NCI-H446 (cell line): ENCODE measurements at places on chromosomes 3 and 15.

- DNase-seq: peak; percentile 16
These were observed 27.2 kb downstream of the AQR start for GRCh38 chr15:34942363-34942762.

DNA sequence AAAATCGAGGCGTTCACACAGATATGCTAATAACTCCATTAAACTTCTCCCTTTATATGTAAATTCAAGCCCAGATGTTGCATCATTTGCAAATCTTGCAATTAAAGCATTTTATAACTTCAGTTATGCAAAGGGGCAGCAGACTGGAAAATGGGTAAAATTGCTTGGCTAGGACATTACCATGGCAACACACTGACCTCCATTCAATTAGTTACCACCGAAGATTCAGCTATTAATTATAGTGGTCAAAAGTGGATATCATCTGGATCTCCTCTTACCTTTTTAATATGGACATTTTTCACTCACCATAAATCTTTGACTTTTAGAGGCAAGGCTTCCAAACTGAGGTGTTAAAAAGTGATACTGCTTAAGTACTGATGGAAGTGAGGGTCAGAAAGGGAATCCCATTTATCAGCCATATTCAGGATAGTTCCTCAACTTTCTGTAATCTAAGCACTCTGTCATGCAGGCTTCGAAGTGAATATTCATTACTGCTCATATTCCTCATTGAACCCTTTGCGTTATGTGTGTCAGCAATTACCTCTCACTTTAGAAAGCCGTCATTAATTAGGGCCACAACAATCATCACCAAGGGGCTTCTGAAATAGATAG, 386.2 kb upstream of the ROBO2 start:
- DNase-seq: no peak

DNA sequence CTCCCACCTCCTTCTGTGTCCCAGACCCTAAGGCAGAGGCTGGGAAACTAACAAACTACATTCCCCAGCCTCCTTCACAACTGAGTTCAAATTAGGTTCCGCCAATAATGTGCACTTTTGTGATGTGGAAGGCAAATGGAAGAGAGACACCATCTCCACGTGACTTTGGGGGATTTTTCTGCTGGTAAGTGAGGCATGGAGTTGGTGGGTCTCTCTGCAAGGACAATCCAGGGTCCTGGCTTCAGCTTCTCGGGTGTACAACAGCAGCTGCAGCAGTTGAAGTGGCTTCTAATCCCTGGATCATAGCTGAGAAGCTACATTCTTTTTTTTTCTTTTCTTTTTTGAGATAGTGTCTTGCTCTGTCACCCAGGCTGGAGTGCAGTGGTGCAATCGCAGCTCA, 58.9 kb upstream of the GATA2 start:
- DNase-seq: no peak

- no peak for DNase-seq
These were observed 1234.7 kb downstream of the NSUN3 start for GRCh38 chr3:95297581-95297980.

DNA sequence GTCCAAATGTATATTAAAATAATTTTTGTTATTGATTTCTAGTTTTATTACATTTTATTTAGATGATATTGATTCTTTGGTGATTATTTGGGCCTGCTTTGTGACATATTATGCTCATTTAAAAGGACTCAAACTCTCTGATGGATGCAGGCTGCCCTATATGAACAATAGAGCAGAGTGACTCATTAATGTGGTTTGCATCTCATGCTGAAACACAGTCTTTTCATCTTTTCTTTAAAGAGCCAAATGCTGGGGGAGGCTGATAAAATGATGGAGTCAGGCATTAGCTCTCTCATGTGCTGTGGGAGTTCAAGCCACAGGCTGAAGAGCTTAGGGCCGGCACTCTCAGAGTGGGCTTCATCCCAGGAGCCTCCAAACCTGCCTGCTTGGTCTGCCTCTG, 7.2 kb downstream of the PLA1A start:
- no peak for DNase-seq
